Stimulated activated CD8-positive, alpha-beta memory T cell treated with anti-CD3 and anti-CD28 coated beads, Interleukin-15, amount 100 ng/mL, for 24 hours (primary cell): ENCODE measurements at places on chromosomes 7 and 10.
A peak's percentile ranks its signal among the peaks of the same experiment; 100 is the strongest.

DNA sequence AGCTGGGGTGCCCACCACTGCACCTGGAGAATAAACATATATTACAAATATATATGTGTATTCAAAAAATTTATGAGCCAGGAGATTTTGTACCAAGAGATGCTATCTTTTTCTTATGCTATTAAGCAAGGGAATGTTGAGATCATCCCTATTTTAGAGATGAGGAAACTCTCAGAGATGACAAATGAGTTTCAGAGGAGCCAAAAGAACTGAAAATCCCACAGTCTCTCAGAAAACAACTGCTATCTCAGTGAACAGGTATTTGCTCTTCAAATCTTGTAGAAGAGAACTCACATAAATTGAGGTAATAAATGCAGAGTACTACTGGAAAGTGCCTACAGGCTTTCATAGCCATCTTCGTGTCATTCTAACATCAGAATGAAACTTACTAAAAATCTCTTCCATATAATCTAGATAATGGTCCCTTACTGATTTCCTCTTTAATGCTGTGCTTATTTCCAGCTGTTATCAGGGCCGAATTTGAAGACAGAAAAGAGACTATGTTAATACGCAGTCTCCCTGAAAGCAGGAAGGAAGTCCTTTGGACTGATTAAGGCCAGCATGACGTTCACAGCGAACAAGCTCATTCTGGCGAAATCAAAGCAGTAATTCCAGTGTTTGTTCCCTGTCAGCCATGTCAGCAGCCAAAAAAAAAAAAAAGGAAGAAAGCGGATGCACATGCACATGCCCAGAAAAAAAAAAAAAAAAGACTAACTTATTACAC lies 29.4 kb upstream of the ANAPC16 start:
- no peak for DNase-seq

DNA sequence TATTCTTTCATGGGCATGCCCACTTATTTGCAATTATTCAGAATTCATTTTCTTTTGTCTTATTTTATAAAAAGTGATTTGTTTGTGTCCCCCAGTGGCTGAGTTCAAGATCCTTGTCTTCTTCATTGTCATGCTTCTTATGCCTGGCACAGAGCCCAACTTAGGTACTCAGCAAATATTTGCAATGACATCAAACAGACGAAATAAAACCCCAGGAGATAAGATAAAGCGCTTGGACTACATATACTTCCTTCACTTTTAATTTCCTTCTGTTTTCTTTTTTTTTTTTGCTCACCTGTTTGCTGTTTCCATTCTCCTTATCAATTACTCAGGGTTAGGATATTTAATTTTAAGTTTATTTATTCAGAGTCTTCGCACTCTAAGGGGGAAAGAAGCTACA lies 225.0 kb downstream of the SDHAF3 start:
- no peak for DNase-seq

- DNase-seq, result peak; percentile 72
These were observed at the start of gene FHIP2A for GRCh38 chr10:114821293-114821914. Gene FHIP2A (plus strand): TSS chr10:114821780. CDS start chr10:114822079, 299 bp downstream.

GRCh38 chr10:88028654-88029053 lies 165.2 kb downstream of the PTEN start:
- DNase-seq, result no peak

DNA sequence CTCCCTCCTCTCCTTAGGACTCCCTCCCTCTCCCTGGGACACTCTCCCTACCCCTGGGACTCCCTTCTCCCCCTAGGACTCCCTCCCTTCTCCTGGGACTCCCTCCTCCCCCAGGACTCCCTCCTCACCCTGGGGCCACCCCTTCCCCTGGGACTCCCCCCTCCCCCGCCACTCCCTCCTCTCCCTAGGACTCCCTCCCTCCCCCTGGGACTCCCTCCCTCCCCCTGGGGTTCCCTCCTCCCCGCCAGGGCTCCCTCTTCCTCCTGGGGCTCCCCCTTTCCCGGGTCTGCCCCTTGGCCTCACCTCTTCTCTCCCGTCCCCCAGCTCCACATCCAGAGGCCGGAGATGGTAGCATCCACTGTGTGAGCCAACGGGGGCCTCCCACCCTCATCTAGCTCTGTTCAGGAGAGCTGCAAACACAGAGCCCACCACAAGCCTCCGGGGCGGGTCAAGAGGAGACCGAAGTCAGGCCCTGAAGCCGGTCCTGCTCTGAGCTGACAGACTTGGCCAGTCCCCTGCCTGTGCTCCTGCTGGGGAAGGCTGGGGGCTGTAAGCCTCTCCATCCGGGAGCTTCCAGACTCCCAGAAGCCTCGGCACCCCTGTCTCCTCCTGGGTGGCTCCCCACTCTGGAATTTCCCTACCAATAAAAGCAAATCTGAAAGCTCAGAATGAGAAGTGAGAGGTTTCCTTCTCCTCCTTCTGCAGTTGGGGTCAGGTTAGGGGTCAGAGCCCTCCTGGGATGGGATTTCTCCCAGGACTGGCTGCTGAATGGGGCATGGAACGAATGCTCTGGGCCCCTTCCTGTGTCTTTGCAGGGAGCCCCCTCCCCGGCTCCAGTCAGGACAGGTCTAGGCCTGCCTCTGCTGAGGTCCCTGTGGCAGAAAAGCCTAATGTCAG lies 1.4 kb upstream of the MUC17 start:
- DNase-seq, result no peak

DNA sequence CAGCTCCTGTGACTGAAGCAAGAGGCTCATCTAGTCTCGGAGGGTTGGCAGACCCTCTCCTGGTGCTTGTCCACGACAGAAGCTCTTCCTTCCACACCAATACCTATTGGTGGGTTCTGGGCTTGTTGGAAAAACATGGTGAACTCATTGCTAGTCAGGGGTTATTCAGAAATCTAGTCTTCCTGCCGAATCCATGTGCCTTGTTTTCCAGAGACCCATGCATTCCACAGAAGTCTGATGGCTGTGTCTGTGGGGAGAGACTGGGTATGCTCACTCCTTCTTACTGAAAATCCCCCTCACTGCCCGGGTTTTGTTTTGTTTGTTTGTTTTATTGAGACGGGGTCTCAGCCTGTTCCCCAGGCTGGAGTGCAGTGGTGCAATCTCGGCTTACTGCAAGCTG lies 138.3 kb downstream of the DNAJB6 start:
- DNase-seq, result no peak

DNA sequence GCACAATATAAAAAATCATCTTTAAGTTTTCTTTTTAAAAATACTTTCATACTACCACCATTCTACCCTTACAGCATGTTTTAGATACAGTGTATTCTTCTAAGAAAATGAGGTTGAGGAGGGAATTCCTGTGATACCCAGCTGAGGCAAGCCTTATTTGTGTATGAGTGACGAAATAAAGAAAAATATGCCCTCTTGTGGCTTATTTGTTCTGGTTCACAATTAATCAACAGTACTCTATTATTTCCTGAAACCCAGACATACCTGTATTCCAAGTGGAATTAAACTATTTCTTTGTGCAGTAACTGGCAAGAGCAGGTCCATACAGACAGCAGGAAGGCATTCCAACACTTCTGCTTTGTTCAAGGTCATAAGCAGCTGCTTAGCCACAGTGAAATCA lies 4.5 kb upstream of the SEMA3D start:
- DNase-seq, result no peak

DNA sequence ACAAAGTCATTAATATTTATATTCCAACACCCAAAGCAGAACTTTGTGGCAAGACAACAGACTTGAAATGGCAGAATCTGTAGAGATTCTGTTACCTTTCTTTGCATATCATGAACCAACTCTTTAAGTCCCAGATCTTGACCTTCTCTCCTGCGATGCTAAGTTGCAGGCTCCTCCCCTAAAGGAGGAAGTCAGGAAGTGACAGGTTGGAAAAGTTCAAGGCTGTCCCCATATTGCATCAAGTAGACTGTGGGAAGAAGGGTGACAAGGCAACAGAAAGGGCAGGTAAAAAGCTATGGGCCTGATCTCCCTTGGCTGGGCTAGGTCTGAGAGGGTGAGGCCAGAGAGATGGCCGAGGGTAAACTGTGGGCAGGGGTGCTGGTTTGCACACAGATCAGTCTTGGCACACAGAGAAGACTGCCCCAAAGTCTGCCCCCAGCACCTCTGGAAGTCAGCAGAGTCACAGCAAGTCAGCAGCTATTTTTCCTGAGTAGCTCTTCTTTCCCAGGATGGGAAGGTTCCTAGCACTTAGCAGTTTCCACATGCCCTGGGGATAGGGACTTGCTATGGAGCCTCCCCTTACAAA lies 115.1 kb downstream of the RAPGEF5 start:
- DNase-seq, result no peak

GRCh38 chr10:97280783-97281182 lies 11.7 kb downstream of the ARHGAP19 start:
- DNase-seq, result no peak

GRCh38 chr7:82430500-82431465 lies 12.8 kb downstream of the CACNA2D1 start:
- DNase-seq, result no peak

GRCh38 chr7:2244404-2244995 lies 2.5 kb downstream of the NUDT1 start:
- DNase-seq, result no peak

DNA sequence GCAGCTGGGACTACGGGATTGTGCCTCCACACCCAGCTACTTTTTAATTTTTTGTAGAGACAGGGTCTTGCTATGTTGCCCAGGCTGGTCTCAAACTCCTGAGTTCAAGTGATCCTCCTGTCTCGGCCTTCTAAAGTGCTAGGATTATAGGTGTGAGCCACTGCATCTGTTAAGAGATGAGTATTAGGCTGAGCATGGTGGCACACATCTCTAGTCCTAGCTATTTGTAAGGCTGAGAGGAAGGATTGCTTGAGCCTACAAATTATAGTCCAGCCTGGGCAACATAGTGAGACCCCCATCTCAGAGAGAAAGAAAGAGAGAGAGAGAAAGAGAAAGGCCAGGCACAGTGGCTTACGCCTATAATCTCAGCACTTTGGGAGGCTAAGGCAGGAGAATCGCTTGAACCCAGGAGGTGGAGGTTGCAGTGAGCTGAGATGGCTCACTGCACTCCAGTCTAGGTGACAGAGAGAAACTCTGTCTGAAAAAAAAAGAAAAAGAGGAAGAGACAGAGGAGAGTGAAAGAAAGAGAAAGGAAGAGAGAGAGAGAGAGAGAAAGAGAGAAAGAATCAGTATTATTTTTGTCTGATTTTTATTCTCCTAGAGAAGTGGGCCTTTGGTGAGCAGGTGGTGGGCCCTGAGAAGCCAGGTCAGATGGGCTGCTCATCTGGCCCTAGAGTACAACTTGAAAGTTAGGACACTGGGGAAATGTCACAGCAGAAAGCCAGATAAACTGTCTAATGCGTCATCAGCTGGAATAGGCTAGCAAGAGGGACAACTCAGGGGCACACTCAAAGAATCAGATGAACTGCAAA lies 58.2 kb upstream of the ZRANB1 start:
- DNase-seq, result no peak

DNA sequence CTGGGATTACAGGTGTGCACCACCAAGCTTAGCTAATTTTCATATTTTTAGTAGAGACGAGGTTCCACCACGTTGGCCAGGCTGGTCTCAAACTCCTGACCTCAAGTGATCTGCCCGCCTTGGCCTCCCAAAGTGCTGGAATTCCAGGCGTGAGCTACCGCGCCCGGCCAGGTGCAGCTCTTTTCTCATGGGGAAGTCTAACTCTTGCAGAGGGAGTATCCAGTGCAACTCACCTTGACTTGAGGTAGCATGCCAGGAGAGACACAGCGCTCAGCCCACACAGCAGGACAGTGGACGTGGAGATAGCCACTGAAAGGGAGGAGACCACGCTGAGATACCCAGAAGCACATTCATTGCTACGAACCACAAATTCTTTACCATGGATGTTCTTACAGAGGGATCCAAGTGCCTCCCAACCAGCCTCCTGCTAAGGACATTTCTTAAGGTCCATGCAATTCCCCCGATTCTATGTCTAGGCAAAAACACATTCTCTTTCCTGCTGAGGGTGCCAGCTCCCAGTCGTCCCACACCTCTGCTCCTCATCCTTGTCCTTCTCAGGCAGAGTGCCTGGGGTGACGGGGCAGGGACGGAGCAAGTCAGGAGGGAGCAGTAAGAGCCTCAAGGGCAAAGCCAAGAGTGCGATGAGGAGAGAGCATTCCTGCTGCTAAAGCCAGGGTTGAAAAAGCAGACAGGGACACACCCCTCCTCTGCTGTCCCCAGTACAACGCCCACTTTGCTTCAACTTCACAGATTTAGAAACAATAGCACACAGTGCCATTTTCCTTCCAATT lies 21.0 kb downstream of the IL15RA start:
- DNase-seq, result no peak

- no peak for DNase-seq
These were observed 25.5 kb downstream of the RBM17 start for GRCh38 chr10:6114299-6114698.
